ENCODE measurements at places on chromosomes 12 and 14.

- DNase-seq = no peak
These were observed 33.2 kb upstream of the A2M start for GRCh38 chr12:9148926-9149325.

DNA sequence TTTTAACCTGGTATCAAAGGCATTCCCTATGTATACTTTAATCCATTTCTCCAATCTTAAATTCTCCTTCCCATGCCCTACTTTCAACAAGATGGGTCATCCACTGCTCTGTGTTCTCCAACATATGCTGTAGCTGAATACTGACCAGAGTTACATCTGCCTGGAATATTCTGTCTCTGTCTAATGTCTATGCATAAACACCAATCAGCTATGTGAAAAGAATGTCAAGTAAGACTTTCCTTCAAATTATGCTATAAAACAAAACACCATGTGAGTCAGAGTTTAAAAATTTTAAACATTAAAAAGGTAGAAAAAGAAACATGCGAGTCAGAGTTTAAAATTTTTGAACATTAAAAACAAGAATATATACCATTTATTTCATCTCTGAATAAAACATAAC lies 19.3 kb downstream of the NT5DC3 start:
- DNase-seq = no peak

DNA sequence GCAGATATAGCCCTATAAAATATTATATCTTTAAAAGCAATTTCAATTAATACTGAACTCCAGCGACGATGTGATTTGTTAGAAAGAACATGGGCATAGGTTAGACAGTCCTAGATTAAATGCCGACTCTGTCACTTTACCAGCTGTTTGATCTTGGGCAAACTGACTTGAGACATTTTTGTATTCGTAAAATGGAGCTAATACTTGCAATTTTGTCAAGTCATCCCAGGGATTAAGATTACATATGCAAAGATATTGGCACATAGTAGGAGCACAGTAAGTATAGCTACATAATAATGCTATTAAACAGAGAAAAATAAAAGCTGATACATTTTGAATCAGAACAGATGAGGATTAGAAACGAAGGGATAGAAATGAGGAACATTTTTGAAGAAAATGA lies 9.0 kb downstream of the INSM2 start:
- no peak for DNase-seq

DNA sequence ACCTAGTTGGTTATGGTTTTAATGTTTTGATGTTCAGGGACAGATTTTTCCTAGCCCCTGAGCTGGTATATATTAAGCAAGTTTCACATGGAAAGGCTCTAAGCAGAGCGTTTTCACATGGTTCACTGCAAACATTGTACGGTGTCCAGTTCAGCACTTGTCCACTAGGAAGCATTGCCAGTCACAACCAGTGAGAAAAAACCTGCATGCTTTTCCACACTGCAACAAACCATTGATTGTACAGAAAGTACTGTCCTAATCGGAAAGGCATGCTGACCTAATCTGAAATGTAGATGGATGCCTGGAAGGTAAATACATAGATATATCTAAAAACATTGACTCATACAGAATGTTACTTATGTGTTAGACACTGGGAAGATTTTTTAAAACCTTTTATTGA lies 25.0 kb upstream of the NPAS3 start:
- no peak for DNase-seq

- no peak for DNase-seq
These were observed 132.1 kb downstream of the SLC5A8 start for GRCh38 chr12:101077791-101078528.

DNA sequence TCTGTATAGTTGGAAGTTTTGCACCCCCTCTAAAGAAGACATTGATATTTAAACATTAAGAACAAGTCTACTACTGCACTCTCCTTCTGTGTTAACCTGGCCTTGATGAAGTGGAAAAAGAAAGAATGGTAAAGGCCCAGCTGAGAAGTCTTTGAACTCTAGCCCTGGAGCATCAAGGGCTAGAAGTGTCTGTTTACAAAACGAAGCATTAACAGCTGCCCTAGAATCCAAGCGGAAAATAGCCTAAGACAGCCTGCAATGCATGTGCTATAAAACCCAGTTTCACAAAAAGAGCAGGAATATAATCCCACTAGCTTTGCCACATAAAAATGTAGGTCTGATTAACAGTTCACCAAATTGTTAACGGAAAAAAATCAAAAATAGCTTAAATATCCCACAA lies 60.5 kb downstream of the NUMB start:
- DNase-seq = no peak

DNA sequence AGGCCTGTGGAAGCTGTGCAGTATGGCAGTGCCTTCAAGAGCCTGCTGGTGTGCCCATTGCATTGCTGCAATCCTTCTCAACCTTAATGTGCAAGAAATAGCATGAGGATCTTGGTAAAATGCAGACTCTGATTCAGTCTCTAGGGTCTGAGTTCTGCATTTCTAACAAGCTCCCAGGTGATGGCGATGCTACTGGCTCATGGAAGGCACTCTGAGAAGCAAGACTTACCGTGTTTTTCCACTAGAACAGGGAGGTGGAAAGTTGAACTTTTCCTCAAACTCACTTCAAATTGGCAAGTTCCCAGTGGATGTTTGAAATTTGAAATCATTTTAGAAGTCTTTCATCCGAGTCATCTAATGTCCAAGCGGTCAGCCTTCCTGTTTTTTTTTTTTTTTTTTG lies 55.5 kb downstream of the MYRFL start:
- DNase-seq = no peak

- peak; percentile 28 for DNase-seq
These were observed 4.8 kb downstream of the MYH7 start for GRCh38 chr14:23430723-23431085.

DNA sequence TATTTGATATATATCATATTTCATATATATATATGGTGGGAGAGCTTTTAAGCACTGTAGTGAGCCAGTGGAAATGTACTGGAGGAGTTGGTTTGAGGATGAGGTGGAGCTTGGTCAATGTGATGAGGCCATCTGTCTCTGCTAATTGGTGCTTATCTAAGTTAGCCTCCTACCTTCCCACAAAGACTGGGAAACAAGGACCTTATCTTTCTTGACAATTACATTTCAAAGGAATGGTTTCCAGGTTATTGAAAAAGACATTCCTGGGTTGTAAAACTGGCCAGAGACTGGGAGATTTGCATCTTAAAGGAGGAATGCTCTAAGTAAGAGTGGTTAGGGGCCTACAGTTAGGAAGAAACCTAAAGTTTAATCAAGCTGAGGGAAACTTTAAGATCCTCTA lies 212.8 kb upstream of the SYT1 start:
- DNase-seq = no peak

GRCh38 chr12:96774496-96775256 lies 132.4 kb upstream of the NEDD1 start:
- DNase-seq = no peak
